NCI-H510A (cell line): ENCODE measurements at places on chromosomes 6 and 20.

DNA sequence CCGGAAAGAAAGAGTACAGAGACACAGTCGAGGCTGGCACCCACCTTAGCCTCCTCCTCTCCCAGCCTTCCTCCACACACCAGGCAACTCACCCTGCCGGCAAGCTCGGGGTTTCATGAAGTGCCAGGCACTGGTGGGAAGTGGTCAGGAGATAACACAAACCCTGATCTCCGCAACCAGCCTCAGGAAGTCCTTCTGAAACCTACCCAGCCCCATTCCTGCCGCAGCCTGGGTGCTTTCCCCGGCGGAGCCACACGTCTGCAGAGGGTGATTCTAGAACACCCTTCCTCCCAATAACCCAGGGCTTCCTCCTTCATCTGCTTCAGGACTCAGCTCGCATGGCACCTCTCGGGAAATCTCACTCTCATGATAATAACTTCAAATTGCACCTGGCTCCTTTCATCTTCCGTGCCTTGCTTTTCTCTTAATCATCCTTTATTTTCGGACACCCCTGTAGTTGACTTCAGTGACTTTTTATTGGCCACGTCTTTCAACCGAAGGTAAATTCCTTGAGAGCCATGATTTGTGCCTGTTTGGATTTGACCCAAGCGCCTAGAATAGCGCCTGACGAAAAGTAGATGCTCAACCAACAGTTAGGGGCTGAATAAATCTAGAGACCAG lies 8.7 kb upstream of the HLA-E start:
- DNase-seq, result no peak

DNA sequence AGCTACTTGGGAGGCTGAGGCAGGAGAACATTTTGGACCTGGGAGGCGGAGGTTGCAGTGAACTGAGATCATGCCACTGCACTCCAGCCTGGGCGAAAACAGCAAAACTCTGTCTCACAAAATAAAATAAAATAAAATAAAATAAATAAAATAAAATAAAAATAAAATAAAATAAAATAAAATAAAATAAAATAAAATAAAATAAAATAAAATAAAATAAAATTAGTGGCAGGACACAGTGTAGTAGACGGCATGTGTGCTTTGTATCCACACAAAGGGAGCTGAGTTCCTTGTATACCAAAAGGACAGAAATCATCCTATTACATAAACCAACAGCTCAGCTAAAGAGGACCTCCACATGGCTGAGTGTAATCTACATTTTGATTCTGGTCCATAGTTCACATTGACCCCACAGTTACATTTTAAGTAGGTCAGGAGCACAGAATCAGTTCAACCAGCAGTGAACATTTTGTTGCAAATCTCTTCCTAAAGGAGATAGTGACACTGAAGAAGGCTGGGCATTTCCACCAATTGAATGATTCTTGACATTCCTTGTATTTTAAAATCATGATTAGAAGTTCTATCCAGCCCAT lies 91.7 kb upstream of the MAP7 start:
- no peak for DNase-seq

DNA sequence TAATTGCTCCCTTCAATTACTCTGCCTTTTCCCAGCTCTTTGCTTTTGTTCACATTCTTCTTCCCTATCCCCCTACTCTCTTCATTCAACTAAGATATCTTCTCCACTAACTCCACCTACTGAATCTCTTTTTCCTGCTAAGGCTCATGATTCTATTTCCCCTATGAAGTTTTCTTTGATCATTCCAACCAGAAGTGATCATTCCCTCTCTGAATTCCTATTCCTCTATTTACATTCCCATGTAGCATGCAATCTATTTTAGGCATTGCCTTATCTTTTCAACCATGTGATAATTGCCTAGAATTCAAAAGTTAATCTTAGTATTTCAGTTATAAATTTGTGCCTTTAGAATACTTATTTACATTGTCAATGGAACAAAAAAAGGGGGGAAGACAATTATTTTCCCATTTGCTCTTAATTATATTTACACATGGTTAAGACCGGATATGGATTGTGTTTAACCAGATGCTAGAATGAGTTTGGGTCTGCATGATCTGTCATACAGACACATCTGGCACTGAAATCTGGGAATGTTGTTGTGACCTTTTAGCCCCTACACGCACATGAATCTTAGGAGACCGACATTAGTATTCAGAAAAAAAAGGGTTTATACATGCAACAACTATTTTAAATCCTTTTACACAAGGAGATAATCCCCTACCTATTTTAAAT lies 20.8 kb downstream of the MOXD1 start:
- no peak for DNase-seq

GRCh38 chr20:13139459-13140150 lies 81.5 kb upstream of the ISM1 start:
- no peak for DNase-seq

GRCh38 chr6:2999618-3000557 lies at the start of gene NQO2:
Gene NQO2 (plus strand): TSS chr6:2999894. CDS start chr6:3006553, 6,659 bp downstream.
- DNase-seq, result peak; percentile 32

DNA sequence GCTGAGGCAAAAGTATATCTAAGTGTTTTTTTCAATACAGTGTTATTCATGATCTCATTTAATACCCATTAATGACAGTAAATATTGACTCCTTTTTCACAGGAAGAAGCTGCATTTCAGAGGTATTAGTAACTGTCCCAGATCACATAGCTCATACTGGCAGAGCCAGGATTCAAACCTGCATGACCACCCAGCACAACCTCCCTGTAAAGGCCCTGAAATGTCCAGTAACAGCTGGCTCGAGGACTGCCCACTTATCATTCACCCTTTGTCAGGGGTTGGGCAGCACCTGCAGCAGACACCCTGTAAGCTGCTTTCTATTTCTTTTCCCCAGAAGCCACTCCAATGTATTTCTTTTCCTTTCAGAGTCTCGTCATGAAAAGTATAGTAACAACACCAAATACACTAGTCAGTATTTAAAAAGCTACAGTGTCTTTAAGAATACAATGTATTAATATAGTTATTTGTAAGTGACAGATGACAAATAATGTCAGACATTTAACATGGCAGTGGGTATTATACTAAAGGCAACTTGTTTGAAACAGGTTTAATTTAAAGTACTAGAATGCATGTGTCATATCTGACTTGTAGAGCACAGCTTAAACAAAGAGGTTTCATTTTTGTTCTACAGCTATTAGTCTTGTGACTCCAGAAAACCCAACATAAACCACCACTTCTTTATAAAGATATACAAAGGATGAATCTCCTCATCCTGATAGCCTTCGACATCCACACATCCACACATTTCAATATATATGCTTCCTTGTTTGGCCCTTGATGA lies 841.6 kb upstream of the GJE1 start:
- no peak for DNase-seq

- DNase-seq, result no peak
Observed at GRCh38 chr6:105345506-105345905, 57.4 kb downstream of the PREP start.

GRCh38 chr6:34894693-34895092 lies 5.6 kb downstream of the ANKS1A start:
- DNase-seq, result no peak

- DNase-seq, result no peak
Observed at GRCh38 chr6:49322861-49323260, 140.2 kb downstream of the MMUT start.
